ENCODE measurements at places on chromosomes 7 and 10.

- DNase-seq: no peak
These were observed 478.6 kb downstream of the LRMDA start for GRCh38 chr10:75910032-75910431.

GRCh38 chr7:21023841-21024484 lies 237.3 kb upstream of the SP8 start:
- no peak for DNase-seq

DNA sequence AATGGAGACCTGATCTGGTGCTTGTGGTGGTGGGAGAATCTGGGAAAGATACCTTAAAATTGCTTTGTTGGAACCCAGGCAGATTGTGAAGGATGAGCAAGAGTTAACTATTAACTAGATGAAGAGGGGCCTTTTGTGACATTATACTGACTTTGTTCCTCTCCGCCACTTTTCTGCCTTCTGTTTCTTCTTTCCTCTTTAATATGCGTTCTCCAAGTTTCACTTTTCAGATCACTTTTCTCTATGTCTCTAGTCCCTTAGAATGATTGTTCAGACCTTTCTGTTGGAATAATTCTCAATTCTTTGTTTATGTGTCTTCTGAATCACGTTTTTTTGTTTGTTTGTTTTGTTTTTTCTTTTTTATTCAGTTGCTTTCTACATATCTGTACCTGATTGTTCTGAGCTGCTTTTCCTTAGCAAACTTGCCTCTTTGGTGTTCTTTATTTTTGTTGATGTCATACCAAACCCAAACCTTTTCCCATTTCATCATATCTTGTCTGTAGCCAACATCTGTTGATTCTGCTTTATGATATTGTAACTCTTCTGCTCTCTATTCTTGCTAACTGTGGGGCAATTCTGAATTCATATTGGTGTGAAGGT lies 2.8 kb downstream of the BMPR1A start:
- DNase-seq: no peak

DNA sequence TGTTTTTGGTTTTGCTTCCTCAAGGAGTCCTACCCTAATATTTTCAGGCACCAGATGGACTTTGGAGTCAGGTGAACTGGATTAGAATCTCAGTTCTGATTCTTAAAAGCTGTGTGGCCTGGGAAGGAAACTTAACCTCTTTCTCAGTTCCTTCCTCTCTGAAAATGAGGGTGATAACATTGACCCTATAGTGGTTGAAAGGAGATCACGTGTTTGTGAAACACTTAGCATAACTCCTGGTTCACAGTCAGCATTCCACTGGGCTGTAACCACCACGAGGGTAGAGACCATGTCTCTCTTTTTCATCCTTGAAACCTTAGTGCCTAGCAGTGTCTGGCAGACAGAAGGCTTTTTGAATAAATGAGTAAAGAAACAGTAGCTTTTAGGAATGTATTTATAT lies 16.7 kb downstream of the LSMEM1 start:
- DNase-seq: no peak

DNA sequence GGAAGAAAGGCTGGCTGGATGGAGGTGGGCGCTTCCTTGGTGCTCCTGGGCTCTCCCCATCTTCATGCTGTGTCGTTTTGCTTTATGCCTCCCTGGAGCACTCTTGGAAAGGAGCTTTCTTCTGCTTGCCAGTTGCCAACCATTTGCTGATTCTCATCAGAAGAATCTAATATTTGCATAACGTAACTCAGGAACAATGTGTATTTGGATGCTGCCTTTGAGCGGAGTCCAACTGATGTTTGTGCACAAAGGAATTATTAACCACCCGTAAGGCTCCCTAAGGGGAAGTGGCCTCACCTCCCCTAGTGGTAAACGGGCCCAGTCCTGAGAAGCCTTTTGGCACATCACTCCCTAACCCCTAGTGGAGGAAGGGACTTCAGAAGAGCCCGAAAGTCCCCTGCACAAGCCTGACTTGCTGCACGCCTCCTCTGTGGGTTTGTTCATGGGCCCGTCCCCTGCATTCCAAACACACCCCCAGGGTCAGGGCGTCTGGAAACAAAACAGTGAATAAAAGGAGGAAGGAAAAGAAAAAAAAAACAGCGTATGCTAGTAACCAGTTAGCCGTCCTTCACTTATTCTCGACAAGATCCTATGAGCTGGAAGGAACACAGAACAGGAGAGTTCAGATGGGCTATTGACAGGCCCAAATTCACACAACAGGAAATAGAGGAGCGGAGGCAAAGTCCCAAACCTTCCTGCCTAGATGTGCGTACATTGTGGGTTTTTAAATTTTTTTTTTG lies 602.2 kb downstream of the LRMDA start:
- no peak for DNase-seq

GRCh38 chr7:8210845-8211724 lies 50.9 kb downstream of the ICA1 start:
- DNase-seq: no peak

DNA sequence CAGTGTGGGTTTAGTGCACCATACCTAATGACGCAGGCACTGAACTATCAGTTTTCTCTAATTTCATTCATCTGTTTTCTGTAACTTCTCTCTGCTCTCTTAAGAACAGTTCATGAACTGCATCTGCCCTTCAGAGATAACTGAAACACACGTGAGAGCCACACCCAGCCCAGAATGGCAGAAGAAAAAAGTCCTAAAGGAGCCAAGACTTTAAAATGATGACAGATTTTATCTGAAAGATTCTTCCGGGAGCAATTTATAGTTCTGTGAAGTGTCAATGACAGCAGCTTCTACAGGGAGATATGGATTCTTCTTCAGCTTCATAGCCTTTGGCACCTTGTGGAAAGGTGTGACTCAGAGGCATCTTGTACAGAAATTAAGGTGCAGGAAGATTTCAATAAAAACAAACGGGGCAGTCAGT lies 211.5 kb upstream of the SLC26A5 start:
- DNase-seq: no peak

GRCh38 chr7:29598613-29599012 lies 35.0 kb downstream of the PRR15 start:
- no peak for DNase-seq

GRCh38 chr10:69047111-69047832 lies 40.6 kb upstream of the SRGN start:
- no peak for DNase-seq

DNA sequence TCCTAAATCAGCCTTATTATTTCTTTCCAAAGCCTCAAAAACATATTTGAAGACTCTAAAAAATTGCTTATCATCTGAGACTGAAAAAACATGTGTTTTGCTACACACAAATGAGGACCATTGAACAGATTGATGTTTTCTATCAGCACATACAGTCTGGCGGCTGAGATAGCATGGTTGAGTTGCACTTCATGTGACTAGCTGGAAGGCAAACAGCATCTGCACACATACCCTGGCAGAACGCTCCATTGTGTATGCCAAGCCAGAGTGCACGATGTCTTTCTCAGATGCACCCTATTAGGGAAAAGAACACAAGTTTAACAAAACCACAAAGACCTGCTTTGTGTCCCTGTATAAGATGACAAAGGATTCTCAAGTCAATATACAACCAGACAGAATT lies 33.0 kb downstream of the FAM25A start:
- DNase-seq: no peak

DNA sequence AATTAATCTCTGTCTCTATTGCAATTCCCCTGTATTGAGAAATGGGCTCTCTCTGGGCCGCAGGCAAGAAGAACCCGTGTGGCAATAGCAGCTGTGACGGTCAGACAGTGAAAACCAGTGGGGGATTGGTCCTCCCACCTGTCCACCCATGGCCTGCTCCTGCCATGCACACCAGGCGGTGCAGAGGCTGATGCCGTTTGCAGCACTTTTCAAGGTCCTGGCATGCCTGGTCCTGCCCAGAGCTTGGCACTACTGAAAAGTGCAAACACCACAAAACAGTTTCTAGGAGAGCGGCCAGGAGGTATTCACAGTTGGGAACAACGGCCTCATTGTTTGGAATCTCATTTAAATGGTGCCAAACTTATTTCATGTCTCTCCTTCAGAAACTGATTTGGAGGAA lies 41.5 kb downstream of the PSPH start:
- DNase-seq: no peak

- no peak for DNase-seq
These were observed 178.1 kb upstream of the PPP2R2D start for GRCh38 chr10:131722525-131723264.

GRCh38 chr10:126670056-126670894 lies at the start of gene C10orf90:
TSS of gene C10orf90 (minus strand) at chr10:126670693. CDS start at chr10:126670480, 213 bp downstream.
- no peak for DNase-seq

- DNase-seq: no peak
These were observed 981 bp upstream of the CRYGN start for GRCh38 chr7:151440799-151441445.

DNA sequence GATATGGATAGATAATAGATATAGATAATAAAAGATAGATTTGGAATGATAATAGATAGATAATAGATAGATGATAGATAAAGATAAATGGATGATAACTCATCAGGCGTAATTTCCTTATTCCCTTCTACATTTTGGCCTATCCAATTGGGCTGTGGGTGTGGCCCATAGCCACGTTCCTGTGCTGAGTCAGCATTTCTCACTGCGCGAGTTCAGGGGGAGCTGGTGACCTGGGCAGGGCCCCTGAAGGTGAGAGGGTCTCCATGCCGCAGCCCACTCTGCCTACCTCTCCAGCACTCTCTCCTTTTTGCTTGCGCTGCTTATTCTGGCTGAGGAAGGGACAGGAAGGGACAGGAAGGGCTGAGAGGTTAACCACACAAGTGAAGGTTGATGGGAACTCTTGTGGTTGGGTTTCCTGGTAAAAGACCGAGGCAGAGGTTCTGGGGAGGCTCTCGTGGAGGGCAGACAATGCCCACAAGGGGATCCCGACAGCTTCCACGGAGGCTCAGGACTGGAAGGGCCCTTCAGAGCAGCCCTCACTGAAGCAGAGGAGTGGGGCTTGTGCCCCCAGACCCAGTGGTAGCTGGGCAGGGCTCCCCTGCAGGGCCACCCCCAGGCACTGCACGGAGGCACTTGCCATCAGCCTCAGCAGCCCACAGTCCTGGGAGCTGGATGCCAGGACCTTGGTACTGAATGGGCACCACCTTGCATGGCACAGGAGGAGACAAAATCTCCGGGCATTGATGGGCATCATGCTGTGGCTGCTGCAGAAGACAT lies 247.3 kb upstream of the PITRM1 start:
- no peak for DNase-seq

DNA sequence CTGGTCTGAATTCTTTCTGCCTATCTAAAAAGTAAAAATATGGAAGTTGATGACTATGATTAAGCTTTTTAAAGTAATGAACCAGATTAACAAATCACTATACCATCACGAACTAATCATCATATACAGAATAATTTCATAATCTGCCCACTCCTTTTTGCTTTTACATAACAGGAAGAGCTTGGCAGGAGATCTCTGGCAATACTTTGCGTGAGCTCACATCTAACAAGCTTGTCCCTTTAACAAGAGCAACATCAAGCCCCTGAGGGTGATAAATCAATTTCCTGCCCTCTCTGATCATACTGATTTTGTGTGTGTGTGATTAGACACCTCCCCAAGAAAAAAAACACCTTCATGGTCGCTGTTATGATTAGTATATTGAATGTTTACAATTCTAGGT lies 143.5 kb upstream of the ASAH2 start:
- no peak for DNase-seq

GRCh38 chr10:123194056-123194455 lies 39.9 kb downstream of the BUB3 start:
- no peak for DNase-seq

DNA sequence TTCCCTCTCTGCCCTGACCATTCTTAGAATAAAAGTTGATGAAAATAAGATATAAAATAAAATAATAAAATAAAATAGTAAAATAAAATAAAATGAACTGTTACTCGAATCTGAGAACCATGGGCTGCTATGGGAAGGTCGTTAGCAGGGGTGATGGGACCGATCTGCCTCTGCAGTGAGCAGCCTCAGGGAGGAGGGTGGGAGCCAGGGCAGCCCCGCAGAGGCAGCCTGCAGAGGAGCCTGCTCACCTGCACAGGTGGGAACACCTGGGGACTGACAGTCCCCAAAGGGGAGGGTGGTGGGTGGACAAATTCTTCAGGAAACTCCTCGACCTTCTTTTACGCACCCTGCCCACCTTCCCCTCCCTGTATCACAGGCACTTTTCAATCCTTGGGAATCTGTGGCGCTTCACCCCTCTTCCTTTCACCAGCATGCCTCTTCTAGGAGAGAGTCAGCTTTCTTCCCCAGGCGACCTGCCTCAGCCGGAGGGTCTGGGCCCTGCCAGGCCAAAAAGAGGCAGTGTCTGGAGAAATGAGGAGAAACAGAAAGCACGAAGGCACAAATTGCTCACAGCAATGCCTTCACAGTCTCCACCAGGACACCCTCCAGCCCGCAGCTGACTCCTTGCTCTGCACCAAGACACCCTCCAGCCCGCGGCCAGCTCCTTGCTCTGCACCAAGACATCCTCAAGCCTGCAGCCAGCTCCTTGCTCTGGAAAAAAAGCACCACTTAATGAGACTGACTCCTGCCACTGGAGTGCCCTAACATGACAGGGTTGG lies 368.4 kb upstream of the SHH start:
- DNase-seq: no peak

- DNase-seq: no peak
These were observed 528.9 kb downstream of the MAGI2 start for GRCh38 chr7:78924581-78924980.

DNA sequence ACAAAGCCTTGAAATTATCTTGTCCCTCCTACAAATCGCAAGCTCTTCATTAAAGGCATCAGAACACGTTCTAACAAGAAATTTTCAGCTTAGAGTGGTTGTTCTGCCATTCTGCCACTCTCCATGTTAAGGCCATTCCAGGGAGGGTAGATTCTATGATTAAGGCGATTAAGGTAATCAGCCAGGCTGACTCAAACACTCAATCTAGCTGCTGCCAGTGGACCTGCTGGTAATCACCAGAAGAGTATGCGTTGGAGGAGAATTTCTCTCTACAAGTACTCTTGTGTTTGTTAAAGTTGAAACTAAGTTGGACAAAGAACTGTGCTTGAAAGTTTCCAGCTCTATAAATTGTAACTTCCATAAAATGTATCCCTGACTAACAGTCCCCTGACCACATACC lies 149.2 kb upstream of the COL1A2 start:
- DNase-seq: no peak

- no peak for DNase-seq
These were observed 23.0 kb downstream of the VSIR start for GRCh38 chr10:71750124-71750841.

DNA sequence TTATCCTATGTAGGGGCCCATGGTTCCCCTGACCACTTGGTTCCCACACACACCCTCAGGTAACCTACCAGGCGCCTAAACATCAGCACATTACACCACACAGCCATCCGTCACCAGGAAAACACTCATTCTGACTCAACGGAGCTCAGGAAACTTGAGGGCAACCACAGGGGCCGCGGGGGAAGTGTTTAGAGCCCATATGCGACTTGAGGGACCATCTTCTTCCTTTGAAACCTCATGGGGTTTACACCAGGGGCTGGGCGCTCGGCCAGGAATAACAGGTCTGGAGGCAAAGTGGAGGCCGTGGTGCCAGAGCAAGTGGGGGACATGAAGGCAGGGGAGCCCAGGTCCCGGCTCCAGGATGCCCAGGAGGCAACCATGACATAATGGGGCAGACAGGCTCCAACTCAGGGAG lies 1.5 kb downstream of the STX1A start:
- DNase-seq: no peak

Data from urinary bladder (tissue), 4 donors.